ENCODE measurements at places on chromosomes 7 and 10. TPM values are rescaled to one million over a fixed set of nuclear protein-coding genes. Genes with fewer than 3 reads are reported as not detected.

- no peak for DNase-seq
These were observed 34.0 kb upstream of the JCAD start for GRCh38 chr10:30093303-30093950.

ASB10 gene
- polyA plus RNA-seq = not detected

GRCh38 chr7:3239291-3239691 is 61.8 kb upstream of the SDK1 start:
- DNase-seq = no peak

DNA sequence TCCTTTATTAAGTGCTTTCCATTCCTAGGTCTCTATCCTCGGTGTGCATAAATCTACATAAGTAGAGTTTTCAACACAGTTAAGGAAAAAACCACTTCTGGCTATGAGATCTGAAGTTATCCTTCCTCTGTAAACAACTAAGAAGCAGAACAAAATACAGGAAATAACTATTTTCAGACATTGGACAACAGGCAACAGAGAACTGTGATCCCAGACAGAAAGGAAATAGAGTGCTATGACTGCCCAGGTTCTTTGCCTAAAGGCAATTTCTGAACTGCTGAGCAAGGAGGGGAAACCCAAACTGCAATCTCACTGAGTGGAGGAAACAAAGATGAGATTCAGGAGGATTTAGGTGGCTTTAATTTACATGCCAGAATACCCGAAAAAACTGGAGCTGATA is 285.4 kb downstream of the SNX13 start:
- peak; percentile 73 for DNase-seq

DNA sequence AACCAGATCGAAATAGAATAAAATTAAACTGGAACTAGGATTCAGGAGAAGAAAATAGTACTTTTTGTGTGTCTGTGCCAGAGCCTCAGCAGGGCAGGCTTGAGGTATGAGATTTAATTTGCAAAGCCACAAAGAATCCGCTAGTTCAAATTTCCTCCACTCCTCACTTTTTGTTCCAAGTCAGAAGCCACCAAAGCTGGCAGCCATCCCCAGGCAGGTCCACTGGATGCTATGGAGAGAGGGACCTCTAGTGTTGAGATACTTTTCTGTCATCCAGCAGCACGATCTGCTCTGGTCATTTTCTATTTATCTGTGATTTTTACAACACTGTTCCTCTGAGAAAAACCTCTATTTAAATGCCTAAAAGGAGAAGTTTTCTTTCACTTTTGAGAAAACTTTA is 147.9 kb upstream of the FRMD4A start:
- DNase-seq = peak; percentile 46

GRCh38 chr7:3134745-3135144 is 91.1 kb upstream of the CARD11 start:
- no peak for DNase-seq

DNA sequence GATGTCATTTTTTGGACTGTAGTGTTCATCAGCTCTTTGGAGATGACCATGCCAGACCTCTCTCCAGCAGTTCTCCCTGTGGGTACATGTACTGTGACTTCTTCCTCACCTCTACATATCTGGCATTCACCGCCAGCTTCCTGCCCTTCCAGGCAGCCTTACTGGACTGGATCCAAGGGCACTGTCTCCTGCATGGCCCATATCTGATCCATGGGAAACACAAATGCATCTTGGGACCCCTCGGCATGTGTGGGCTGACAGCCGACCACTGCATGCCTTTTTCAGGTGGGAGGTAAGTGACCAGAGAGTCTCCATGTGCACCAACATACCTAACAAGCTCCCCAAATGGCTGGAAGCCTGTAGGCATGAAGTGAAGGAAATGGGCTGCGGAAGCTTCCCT is 3.9 kb upstream of the BLVRA start:
- DNase-seq = no peak

- no peak for DNase-seq
These were observed 375.2 kb downstream of the PAXIP1 start for GRCh38 chr7:154627646-154628290.

ZNF746 gene
- polyA plus RNA-seq = 9.4 TPM

GRCh38 chr7:91634485-91635177 is 245.9 kb downstream of the MTERF1 start:
- DNase-seq = no peak

CLDN4 gene
- polyA plus RNA-seq = 8.2 TPM

DNA sequence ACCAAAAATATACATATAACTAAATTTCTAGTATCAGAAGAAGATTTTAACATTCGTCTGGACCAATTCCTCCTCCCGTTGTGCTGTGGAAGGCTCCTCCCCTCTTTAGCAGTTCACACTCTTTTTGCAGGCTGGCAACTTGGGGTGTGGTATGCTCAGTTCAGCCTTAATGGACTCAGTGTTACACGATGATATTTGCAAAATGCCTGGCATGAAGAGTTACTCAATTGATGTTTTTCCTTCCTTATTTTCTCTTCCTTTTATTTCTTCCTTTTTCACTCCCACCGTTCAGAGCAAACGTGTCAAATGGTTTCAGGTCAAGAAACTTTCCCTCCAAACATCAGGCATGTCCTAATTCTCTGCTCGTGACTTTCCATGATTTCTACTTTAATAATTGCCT is 248.3 kb downstream of the PHF14 start:
- DNase-seq = no peak

ABCB1 gene
- not detected for polyA plus RNA-seq

Measured in foreskin keratinocyte (primary cell).